ENCODE measurements at places on chromosomes 12 and 14.

- no peak for DNase-seq
Measured at GRCh38 chr12:96698965-96699364, 208.1 kb upstream of the NEDD1 start.

DNA sequence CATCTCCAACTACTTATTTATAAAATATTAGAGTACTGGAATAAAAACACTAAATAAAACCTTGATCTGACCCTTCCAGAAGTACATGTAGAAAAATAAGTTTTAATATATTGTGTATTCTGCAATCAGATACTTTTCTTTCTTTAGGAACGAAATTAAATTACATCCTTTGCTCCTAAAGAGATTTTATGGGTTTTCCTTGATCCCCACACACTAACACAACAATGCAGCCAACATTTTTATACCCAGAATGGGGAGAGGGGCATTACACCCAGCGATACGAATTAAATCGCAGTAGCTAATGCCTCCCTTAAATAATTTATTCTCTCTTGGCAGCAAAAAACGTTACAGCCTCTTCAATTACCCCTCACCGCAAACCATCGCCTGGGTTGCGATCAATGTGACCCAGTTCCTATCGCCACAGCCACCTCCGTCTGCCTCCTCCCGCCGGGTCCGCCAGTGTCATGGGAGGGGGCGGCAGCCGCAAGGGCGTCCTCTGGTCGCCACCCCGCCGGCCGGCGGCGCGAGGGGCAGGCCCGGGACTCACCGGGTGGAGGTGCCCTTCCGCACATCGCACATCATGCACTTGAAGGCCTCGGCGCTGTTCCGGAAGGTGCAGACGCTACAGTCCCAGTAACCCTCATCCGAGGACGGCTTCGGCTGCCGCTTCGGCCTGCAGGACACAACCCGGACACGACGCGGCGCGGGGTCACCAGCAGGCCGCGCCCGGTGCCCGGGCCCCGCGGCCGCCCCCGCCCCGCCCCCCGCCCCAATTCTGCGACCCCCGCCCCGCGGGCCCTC lies 796 bp downstream of the YAF2 start:
- peak; percentile 66 for DNase-seq

GRCh38 chr12:53180931-53181645 lies 363 bp upstream of the CSAD start:
- peak; percentile 59 for DNase-seq

DNA sequence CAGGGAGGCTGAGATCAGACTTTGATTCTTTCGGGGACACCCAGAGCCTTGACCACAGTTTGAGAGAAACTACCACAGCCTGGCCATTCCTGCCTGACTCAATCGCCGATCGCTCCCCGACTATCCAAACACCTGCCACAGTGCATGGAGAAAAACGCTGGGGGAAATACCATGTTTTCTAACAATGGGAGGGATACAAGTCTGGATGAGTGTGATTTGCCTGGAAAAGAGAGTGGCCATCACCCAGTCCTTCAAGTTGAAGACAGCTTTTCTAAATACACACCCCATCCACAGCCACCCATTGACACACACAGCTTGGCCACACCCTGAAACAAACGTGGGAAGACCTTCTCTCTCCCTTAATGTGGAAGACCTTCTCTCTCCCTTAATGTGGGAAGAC lies 6.7 kb upstream of the VASH1 start:
- no peak for DNase-seq

DNA sequence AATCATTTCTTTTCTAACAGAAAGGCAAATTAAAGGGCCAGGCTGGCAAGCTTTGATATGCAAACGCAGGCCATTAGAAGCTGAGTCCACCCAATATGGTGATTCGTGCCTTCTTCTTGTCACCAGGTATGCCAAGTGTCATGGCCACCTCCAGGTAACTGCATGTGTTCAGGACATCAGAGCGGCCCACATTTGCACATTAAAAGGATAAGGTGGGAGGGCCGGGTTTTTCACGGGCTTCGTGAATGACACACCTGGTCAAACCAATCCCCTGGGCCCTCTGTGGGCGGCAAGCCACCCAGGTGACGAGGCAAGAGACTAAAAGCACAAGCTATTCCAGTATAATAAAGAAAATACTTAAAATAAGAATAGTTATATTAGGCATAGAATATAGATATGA lies 75.9 kb upstream of the TSPAN11 start:
- DNase-seq = no peak

Data from T-helper 17 cell (primary cell).